ENCODE measurements at places on chromosomes 7 and 10. TPM values are rescaled to one million over a fixed set of nuclear protein-coding genes. Genes with fewer than 3 reads are reported as not detected.

Gene GNAI1
- total RNA-seq: 35.8 TPM

Gene TNPO3
- 46.0 TPM for total RNA-seq

Gene HOXA4
- total RNA-seq: not detected

Gene FAM3C
- total RNA-seq: 55.1 TPM

Gene ANAPC16
- 39.1 TPM for total RNA-seq

Gene PRSS2
- not detected for total RNA-seq

Gene TDRD1
- total RNA-seq: 7.7 TPM

Gene BICC1
- total RNA-seq: 102 TPM

Gene BMPER
- 56.5 TPM for total RNA-seq

Gene CPXM2
- 19.4 TPM for total RNA-seq

Gene CAMK2B
- 0.59 TPM for total RNA-seq

Gene CPA4
- total RNA-seq: 52.9 TPM

Measured in smooth muscle cell of the coronary artery (primary cell).